ENCODE measurements at places on chromosomes 7 and 10.

- DNase-seq = no peak
- H3K4me3 ChIP-seq = no peak overlapping the region
- no peak overlapping the region for H3K27ac ChIP-seq
- no peaks in the 10 kb centered on the region for H3K36me3 ChIP-seq
- H3K4me1 ChIP-seq = no peaks in the 10 kb centered on the region
- no peaks in the 10 kb centered on the region for H3K27me3 ChIP-seq
Measured at GRCh38 chr10:103529539-103529938, 36.0 kb downstream of the NEURL1 start.

DNA sequence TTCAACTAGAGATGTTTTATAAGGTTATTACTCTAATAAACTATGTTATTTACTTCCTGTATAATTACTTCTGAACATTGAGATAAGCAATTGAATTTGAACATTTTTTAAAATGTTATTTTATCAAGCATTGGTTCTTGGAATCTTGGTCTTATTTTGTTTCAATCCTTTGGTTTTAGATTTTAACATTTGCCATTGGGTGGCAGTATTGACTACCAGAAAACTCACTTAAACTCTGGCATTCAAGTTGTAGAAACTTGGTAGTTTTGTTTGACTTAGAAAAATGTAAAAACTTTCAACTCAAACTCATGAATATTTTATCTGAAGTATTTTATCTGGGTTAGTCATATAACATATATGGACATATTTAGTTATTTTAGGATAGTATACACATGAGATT, 48.1 kb downstream of the ATRNL1 start:
- no peaks in the 10 kb centered on the region for H3K27me3 ChIP-seq
- H3K27ac ChIP-seq = no peak overlapping the region
- no peak for DNase-seq
- no peaks in the 10 kb centered on the region for H3K4me1 ChIP-seq

- H3K27me3 ChIP-seq = no peaks in the 10 kb centered on the region
- no peak overlapping the region for H3K4me3 ChIP-seq
- no peak for DNase-seq
- H3K36me3 ChIP-seq = no peaks in the 10 kb centered on the region
- no peak overlapping the region for H3K27ac ChIP-seq
Measured at GRCh38 chr7:105277341-105277740, 111.4 kb downstream of the SRPK2 start.

GRCh38 chr7:20383351-20383750, 52.7 kb downstream of the ITGB8 start:
- DNase-seq = no peak
- no peak overlapping the region for H3K4me3 ChIP-seq
- H3K27me3 ChIP-seq = no peaks in the 10 kb centered on the region
- H3K4me1 ChIP-seq = no peaks in the 10 kb centered on the region
- peaks cover 35% of the 10 kb centered on the region for H3K36me3 ChIP-seq
- no peak overlapping the region for H3K27ac ChIP-seq
